ENCODE measurements at places on chromosomes 2 and 18. TPM values are rescaled to one million over a fixed set of nuclear protein-coding genes. Genes with fewer than 3 reads are reported as not detected.

EDAR gene
- total RNA-seq: 0.37 TPM

RNF125 gene
- total RNA-seq: 3.5 TPM

RGPD4 gene
- total RNA-seq: 0.14 TPM

DNA sequence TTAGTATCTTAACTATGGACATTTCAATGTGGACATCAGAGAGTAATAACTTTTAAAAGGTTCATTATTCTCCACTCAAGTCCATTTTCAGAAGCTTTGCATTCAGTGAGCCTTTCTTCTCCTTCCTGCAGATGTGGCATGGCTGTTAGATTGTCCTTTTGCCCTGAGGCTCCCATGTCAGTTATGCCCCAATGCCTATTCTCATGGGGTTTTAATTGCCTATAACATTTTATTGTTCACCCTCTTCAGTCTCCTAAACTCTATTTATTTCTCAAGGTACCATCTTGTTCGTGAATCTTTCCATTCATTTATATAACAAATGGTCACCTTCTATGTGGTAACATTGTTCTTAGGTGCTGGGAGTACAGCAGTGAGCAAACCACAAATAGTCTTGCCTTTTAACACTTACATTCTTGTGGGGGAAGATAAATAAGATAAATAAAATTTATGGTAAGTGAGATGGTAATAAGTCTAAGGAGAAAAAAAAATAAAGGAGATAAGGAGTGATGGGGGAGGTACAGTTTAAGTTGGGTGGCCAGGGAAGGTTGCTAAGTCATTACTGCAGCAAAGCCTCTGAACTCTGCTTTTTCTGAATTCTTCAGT is 277.9 kb upstream of the SIX3 start:
- H3K4me3 ChIP-seq: no peak overlapping the region
- no peaks in the 10 kb centered on the region for H3K4me1 ChIP-seq
- H3K27ac ChIP-seq: no peak overlapping the region
- H3K36me3 ChIP-seq: no peaks in the 10 kb centered on the region
- DNase-seq: no peak
- no peaks in the 10 kb centered on the region for H3K27me3 ChIP-seq

DNA sequence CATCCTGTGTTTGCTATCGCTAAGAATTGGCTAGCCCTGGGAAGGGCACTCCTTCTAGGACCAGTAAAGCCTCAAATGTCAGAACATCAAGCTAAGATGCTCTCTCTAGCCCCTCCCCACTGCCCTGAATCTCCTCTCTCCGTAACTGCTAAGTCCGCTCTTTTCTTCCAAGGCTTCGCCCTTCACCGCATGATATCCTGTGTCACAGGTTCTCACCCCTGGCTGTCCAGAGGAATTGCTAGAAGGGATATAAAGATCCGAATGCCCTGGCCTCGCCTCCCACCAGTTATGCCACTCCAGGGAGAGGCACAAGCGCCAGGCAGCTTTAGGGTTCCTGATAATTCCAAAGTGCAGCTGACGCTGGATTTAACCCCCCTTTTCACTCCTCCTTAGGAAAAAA is 17.1 kb upstream of the GPR45 start:
- H3K4me1 ChIP-seq: no peaks in the 10 kb centered on the region
- no peak overlapping the region for H3K27ac ChIP-seq
- peaks cover 62% of the 10 kb centered on the region for H3K27me3 ChIP-seq
- H3K4me3 ChIP-seq: no peak overlapping the region
- H3K36me3 ChIP-seq: no peaks in the 10 kb centered on the region

DNA sequence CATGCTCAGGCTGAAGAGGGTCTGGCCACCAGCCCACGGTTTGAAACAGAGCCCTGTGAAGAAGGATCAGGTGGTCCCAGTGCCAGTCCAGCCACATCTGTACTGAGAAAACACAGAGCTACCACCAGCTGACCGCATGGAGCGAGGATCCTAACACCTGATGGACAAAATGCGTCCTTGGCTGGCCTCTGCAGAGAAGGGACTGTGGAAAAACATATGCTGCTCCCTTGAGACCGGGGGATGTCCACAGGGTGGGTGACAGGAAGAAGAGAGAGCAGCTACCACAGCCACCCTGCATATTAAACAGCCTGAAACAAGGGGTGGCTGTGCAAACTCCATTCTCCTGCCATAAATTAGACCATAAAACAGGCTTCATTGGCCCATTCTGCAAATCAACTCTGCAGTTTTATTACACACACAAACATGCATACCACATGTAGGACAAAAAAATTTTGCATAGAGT is 137.2 kb downstream of the BCL2 start:
- no peak overlapping the region for H3K27ac ChIP-seq
- no peaks in the 10 kb centered on the region for H3K36me3 ChIP-seq
- peaks cover 6% of the 10 kb centered on the region for H3K4me1 ChIP-seq

GRCh38 chr2:19547321-19547720 is 188.9 kb upstream of the OSR1 start:
- H3K4me1 ChIP-seq: peaks cover 13% of the 10 kb centered on the region
- H3K4me3 ChIP-seq: no peak overlapping the region
- H3K36me3 ChIP-seq: no peaks in the 10 kb centered on the region
- no peak for DNase-seq

DNA sequence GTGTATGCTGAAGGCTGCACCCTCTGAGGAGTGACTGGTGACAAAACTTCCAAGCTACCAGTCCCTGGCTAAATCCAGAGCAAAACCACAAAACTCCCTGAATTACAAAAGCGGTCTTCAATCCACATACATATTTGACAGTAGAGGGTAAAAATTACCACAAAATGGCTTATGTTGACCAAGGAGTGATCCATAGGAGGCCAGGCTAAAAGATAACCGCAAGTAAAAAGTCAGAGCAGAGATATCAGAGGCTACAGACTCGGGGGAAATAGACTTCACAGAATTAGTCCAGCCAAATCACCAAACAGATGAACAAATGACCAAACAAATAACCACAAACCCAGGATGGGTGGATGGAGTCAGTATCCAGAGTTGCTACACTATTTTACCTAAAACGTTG is 19.4 kb downstream of the STARD6 start:
- no peak overlapping the region for H3K4me3 ChIP-seq
- H3K36me3 ChIP-seq: no peaks in the 10 kb centered on the region
- H3K27ac ChIP-seq: no peak overlapping the region
- no peaks in the 10 kb centered on the region for H3K27me3 ChIP-seq

DNA sequence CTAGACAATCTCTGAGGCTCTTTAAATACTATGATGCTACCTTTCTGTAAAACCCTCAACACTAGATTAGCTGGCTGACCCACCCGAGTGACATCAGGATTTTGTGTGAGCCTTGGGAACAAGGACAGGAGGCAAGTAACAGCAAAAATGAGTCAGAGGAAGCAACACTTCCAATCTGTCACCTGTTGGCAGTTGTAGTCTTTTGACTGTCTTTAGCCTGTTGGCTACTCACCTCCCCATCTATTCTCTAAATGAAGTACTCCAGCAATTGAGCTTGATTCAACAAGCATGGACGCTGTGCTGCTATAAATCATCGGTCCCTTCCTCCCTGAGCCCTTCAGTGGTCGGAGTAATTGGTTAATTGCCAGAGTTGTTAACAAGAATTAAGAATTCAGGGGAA is 898.7 kb downstream of the BCL11A start:
- H3K4me3 ChIP-seq: peak overlapping the region; percentile 60
- H3K27me3 ChIP-seq: no peaks in the 10 kb centered on the region
- peak; percentile 62 for DNase-seq
- peaks cover 45% of the 10 kb centered on the region for H3K4me1 ChIP-seq
- no peaks in the 10 kb centered on the region for H3K36me3 ChIP-seq

GRCh38 chr2:216607277-216607560 is 26.0 kb upstream of the IGFBP2 start:
- H3K4me1 ChIP-seq: peaks cover 13% of the 10 kb centered on the region
- H3K4me3 ChIP-seq: no peak overlapping the region
- H3K27me3 ChIP-seq: peaks cover 18% of the 10 kb centered on the region
- no peak for DNase-seq
- H3K27ac ChIP-seq: no peak overlapping the region
- no peaks in the 10 kb centered on the region for H3K36me3 ChIP-seq

GRCh38 chr2:20663196-20664070 is 3.5 kb upstream of the GDF7 start:
- peaks cover 45% of the 10 kb centered on the region for H3K27me3 ChIP-seq
- H3K4me3 ChIP-seq: no peak overlapping the region
- H3K27ac ChIP-seq: no peak overlapping the region
- no peak for DNase-seq
- peaks cover 6% of the 10 kb centered on the region for H3K36me3 ChIP-seq

GRCh38 chr2:24088821-24089359 is 4.3 kb upstream of the TP53I3 start:
- no peaks in the 10 kb centered on the region for H3K27me3 ChIP-seq
- peaks cover 11% of the 10 kb centered on the region for H3K4me1 ChIP-seq
- no peak for DNase-seq
- H3K4me3 ChIP-seq: no peak overlapping the region

DNA sequence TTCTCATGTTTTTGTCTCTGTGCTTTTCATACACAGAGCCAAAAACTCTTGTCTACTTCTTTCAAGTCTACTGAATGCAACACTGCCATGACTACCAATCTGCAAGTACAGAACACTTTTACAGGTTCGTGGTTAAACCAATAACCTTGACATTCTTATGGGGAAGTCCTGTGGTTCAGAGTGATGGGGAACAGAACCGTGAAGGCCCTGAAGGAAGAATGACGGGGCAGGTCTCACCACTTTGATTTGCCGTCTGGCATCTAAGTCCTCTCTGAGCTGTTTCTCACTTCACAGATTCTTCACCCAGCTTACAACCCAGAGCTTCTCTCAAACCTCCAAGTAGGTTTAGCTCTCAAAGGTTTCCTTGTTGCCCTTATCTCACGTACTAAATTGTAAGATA is 117.5 kb upstream of the SNTG2 start:
- H3K4me3 ChIP-seq: no peak overlapping the region
- DNase-seq: no peak
- no peaks in the 10 kb centered on the region for H3K36me3 ChIP-seq
- H3K27me3 ChIP-seq: peaks cover 28% of the 10 kb centered on the region
- no peaks in the 10 kb centered on the region for H3K4me1 ChIP-seq

DNA sequence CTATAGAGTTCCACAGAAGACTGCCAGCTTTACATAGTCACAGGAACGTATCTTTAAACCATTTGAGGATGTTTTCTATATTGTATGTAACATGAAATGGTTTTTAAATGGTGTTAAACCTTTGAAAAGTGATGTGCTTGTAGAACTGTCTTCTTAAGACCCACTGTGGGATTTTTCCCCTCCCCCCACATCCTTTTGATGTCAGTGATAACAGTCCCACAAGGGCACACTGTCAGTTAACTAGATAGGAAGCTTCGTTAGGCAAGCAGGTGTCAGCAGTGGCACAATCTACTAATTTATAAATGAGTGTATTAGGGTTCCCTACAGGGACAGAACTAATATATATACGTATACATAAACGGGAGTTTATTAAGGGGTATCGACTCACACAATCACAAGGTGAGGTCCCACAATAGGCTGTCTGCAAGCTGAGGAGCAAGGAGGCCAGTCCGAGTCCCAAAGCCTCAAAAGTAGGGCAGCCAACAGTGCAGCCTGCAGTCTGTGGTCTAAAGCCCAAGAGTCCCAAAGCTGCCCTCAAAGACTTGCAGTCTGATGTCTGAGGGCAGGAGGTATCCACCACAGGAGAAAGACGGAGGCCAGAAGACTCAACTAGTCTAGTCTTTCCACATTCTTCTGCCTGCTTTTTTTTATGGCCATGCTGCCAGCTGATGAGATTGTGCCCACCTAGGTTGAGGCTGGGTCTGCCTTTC is 23.8 kb upstream of the HNRNPLL start:
- DNase-seq: no peak
- no peaks in the 10 kb centered on the region for H3K27me3 ChIP-seq
- H3K4me3 ChIP-seq: no peak overlapping the region
- no peak overlapping the region for H3K27ac ChIP-seq

- no peak overlapping the region for H3K27ac ChIP-seq
- no peak overlapping the region for H3K4me3 ChIP-seq
- H3K36me3 ChIP-seq: no peaks in the 10 kb centered on the region
- H3K27me3 ChIP-seq: no peaks in the 10 kb centered on the region
Measured at GRCh38 chr18:13379930-13380690, 161.6 kb downstream of the LDLRAD4 start.

DNA sequence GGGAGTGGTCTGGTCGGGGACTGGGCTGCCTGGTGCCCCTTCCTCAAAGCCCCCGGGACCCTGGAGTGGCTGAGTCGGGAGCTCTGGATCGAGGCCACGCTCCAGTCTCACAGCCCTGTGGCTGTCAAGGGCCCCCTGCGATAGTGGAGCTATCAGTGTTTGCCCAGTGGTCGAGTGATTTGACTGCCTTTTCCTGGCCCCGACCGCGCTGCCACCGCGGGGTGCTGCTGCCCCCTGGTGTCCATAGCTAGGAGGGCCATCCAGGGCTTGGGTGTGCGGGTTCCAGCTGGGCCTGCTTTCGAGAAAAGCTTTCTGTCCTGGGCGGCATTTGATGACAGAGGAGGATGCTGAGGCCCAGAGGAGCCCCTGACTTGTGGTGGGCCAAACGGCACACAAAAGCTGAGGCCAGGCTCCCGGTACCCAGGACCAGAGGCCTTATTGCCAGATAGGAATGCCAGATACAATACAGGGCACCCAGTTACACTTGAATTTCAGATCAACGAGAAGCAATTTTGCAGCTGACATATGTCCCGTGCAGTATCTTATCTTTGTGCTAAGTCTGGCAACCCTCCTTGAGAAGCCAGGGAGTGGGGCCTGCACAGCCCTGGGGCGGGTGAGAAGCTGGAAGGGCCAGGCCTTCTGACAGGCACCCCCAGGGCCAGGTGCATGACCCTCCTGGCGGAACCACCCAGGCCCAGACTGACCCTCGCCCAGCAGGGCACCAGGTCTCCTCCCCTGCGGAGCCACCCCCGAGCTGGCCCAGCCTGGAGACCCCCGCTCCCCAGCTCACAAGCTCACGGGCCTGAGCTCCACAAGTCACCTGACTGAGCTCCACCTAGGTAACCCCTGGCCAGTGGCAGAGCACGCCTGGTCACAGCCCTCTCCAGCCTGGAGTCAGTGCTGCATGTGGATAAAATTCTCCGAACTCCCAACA is 13.0 kb downstream of the ODC1 start:
- H3K27ac ChIP-seq: peak overlapping the region; percentile 29
- H3K4me3 ChIP-seq: no peak overlapping the region
- H3K27me3 ChIP-seq: no peaks in the 10 kb centered on the region
- peak; percentile 81 for DNase-seq

DNA sequence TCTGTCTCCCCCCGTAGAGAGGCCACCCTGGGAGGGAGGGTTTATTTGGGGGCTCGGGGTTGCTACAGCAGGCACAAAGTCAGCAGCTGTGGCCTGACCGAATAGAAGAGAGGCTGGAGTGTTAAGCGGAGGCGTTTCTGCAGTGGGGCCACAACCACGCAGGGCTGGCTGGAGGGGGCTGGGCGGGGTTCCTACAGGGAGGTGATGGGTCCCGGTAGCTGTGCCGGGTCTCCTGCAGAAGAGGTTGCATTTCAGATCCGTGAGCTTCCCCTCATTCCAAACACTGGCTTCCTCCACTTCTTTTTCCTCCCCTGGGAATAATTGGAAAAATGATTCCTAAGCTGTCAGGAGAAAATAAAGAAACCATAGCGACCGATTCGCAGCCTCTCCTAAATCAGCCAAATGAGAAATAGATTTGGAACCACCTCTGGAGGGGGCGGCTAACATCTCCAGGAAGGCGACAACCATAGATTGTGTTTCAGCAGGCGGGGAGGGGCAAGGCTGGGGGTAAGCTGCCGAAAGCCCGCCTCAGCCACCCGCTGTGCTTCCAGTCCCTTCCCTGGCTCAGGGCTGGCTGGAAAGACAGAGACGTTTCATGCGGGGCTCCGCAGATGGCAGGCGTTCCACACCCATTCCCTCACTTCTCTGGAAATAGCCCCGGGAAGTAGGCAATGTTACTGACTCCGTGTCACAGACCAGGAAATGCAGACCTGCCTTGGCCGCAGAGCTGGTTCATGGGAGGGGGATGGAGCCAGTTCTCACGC is 85.6 kb upstream of the TAF1B start:
- no peak for DNase-seq
- peaks cover 25% of the 10 kb centered on the region for H3K4me1 ChIP-seq
- H3K4me3 ChIP-seq: no peak overlapping the region
- no peak overlapping the region for H3K27ac ChIP-seq
- no peaks in the 10 kb centered on the region for H3K36me3 ChIP-seq
- no peaks in the 10 kb centered on the region for H3K27me3 ChIP-seq

All from MCF 10A (cell line).